T-helper 1 cell treated with Interleukin-12 subunit alpha and Interleukin-12 subunit beta and Interleukin-4 antibody, amounts not matched to agents 30 ng/mL and 1 ng/mL, for 36 hours (primary cell): ENCODE measurements at places on chromosomes 1 and 21. TPM values are rescaled to one million over a fixed set of nuclear protein-coding genes. Genes with fewer than 3 reads are reported as not detected.

The NR5A2 gene
- 0.32 and 0.42 TPM in 2 replicates for total RNA-seq

The S100A5 gene
- total RNA-seq: 2.6 and 3.9 TPM in 2 replicates

The RYR2 gene
- not detected in 2 replicates for total RNA-seq

The CYP4A11 gene
- total RNA-seq: not detected in 2 replicates

The MFSD2A gene
- total RNA-seq: 6.0 and 6.2 TPM in 2 replicates

The HSD11B1 gene
- 15.8 and 16.1 TPM in 2 replicates for total RNA-seq

The CELA3A gene
- not detected in 2 replicates for total RNA-seq

The LAMC2 gene
- 2.1 TPM in 2 replicates for total RNA-seq

The GABPB2 gene
- total RNA-seq: 27.5 and 28.6 TPM in 2 replicates

The CELA3B gene
- total RNA-seq: not detected in 2 replicates

The FMO3 gene
- not detected in 2 replicates for total RNA-seq

The CCDC17 gene
- 4.7 and 5.3 TPM in 2 replicates for total RNA-seq

The SLC1A7 gene
- not detected in 2 replicates for total RNA-seq

The CADM3 gene
- total RNA-seq: not detected in 2 replicates

The IL20 gene
- not detected in 2 replicates for total RNA-seq

The NTRK1 gene
- total RNA-seq: 13.5 and 13.8 TPM in 2 replicates

The MPL gene
- total RNA-seq: not detected in 2 replicates

The PBXIP1 gene
- 119 and 120 TPM in 2 replicates for total RNA-seq

The ADAM30 gene
- total RNA-seq: not detected in 2 replicates

The PRAMEF20 gene
- not detected in 2 replicates for total RNA-seq

The GJA4 gene
- 0.25 and 0.46 TPM in 2 replicates for total RNA-seq

The GRHL3 gene
- total RNA-seq: 0.12 and 0.59 TPM in 2 replicates

The SLC16A4 gene
- 0.15 and 0.56 TPM in 2 replicates for total RNA-seq

The FAM43B gene
- total RNA-seq: not detected in 2 replicates

The RIMS3 gene
- 3.7 and 4.2 TPM in 2 replicates for total RNA-seq

The ZNF593OS gene
- total RNA-seq: not detected in 2 replicates

The LCE1D gene
- not detected in 2 replicates for total RNA-seq

The C1orf115 gene
- total RNA-seq: 0.32 and 0.37 TPM in 2 replicates

The BCL2L15 gene
- total RNA-seq: 4.4 and 5.5 TPM in 2 replicates

The RNF186 gene
- total RNA-seq: not detected in 2 replicates

The TEX38 gene
- total RNA-seq: 0.34 TPM in 1 of 2 replicates, not detected in the other

The PRAMEF17 gene
- not detected in 2 replicates for total RNA-seq

The TRIM17 gene
- total RNA-seq: 1.8 and 2.4 TPM in 2 replicates
